IgD-negative memory B cell (primary cell): ENCODE measurements at places on chromosomes 1 and 21. TPM values are rescaled to one million over a fixed set of nuclear protein-coding genes. Genes with fewer than 3 reads are reported as not detected.

Gene IRF6
- polyA plus RNA-seq, result 0.93 TPM

Gene SAMD13
- not detected for polyA plus RNA-seq

Gene FMN2
- polyA plus RNA-seq, result not detected

Gene ARHGEF10L
- not detected for polyA plus RNA-seq

Gene SPRR3
- polyA plus RNA-seq, result not detected

Gene AQP10
- polyA plus RNA-seq, result not detected

Gene B3GALT5
- polyA plus RNA-seq, result not detected

Gene SPATC1L
- 15.0 TPM for polyA plus RNA-seq

Gene LPAR3
- not detected for polyA plus RNA-seq

Gene S100A7A
- not detected for polyA plus RNA-seq

Gene C8A
- not detected for polyA plus RNA-seq

Gene CHAF1B
- polyA plus RNA-seq, result 0.36 TPM

Gene LRRC47
- polyA plus RNA-seq, result 21.4 TPM

Gene ARMH1
- 5.6 TPM for polyA plus RNA-seq

Gene SYT2
- polyA plus RNA-seq, result not detected

Gene RNU1-4
- not detected for polyA plus RNA-seq

Gene TSACC
- polyA plus RNA-seq, result 2.5 TPM

Gene TMEM167B
- 34.8 TPM for polyA plus RNA-seq

Gene KCNH1
- 0.14 TPM for polyA plus RNA-seq

Gene DCST2
- not detected for polyA plus RNA-seq

Gene NFASC
- 0.50 TPM for polyA plus RNA-seq

Gene ACTN2
- not detected for polyA plus RNA-seq

Gene LY9
- polyA plus RNA-seq, result 158 TPM

Gene FCRL4
- polyA plus RNA-seq, result 0.06 TPM
